ENCODE measurements at places on chromosomes 5 and 9.

GRCh38 chr9:12961276-12961809, 186.5 kb downstream of the LURAP1L start:
- DNase-seq = no peak

- DNase-seq = no peak
Measured at GRCh38 chr5:38323645-38324295, 65.4 kb downstream of the EGFLAM start.

GRCh38 chr9:97779608-97780007, 73.4 kb upstream of the FOXE1 start:
- DNase-seq = no peak

DNA sequence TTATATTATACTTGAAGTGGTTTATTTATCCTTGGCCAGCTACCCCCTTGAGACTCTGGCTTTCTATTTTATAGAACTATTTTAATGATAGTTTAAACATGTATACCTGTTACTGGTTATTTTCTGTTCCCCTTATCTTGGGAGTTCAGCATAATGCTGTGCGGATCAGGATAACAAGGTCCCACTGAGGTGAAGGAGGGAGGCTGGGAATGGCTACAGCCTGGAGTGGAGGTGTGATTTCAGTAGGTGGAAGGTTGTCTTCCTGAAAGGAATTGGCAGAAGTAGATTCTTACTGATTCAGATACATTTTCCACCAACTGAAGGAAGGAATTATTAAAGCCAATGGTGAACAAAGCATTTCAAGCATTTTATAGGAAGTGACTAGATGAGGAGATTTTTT, 38.9 kb downstream of the PAM start:
- DNase-seq = no peak

- DNase-seq = no peak
Measured at GRCh38 chr5:157335534-157336422, 69.9 kb downstream of the CYFIP2 start.

DNA sequence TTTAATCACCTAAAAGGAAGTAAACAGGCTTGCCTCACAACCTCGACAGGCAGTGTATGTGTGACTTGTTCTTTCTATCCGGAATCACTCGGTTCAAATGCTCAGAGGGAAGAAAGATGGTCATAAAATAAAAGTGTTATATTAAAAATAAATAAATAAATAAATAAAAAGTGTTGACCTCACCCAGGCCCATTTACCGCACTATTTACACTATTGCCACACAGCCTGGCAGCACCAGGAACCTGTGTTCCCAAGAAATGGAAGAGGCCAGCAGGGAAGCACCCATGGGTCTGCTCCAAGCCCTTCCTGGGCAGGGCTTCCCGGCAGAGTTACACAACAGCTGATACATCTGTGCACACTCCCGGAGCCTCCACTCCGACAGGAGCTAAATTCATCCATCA, 127.9 kb downstream of the EFNA5 start:
- DNase-seq = no peak

GRCh38 chr9:99052815-99053715, 51.8 kb upstream of the TGFBR1 start:
- no peak for DNase-seq

- peak; percentile 3 for DNase-seq
Measured at GRCh38 chr9:126986506-126986951, 71.9 kb downstream of the RALGPS1 start.

- no peak for DNase-seq
Measured at GRCh38 chr5:115379622-115380344, 83.3 kb upstream of the CCDC112 start.

- no peak for DNase-seq
Measured at GRCh38 chr5:34717426-34718327, 61.5 kb downstream of the RAI14 start.

- DNase-seq = no peak
Measured at GRCh38 chr5:83219495-83219894, 142.1 kb downstream of the XRCC4 start.

GRCh38 chr9:29844251-29844650, 2271.0 kb upstream of the C9orf72 start:
- DNase-seq = no peak

DNA sequence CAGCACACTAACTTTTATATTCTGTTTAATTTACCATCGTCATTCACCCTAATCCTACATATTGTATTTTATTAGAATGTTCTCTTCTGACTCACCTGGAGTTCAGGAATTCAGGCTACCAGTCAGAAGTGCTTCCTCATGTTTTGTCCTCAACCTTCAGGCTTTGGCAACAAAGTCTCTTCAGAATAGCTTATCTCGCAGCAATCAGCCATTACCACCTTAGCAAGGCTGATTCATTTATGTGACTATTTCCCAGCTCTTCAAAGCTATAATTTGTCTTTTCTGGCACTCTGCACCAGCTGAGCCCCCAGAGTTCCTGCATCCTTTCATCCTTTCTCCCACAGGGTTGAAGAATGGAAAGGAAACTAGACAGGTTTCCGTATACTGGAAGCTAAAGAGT, 365.5 kb upstream of the CDH18 start:
- no peak for DNase-seq

DNA sequence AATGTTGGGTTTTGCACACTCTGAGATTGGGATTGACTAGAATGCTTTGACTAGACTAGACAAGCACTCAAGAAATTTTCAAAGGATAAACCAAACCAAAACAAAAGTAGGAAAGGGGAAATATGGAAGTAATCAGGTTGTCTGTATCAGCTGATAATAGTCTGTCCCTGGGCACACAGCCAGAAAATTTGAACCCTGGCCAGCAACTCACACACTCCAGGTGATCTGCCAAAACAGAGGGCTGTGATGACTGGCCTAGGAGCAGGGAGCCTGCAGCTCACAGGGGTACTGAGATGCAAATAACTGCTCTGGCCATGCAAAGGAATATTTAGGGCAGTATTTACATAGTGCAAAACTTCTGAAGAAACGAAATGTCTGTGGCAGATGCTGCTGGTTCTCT, 112.3 kb upstream of the SMIM23 start:
- DNase-seq = no peak

DNA sequence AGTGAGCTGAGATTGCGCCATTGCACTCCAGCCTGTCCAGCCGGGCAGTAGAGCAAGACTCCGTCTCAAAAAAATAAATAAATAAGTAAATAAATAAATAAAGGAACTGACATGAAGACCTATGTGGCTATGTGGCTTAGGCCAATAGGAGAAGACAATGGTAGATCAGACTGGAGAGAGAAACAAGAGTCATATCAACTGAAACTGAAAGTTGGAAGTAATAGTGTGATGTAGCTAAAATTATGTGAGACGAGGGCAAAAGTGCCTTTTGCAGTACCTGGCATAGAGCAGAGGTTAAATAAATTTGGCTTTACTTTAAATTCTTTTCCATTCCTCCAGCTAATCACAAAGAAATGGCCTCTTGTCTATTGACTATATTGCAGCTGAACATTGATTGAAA, 7.3 kb downstream of the FBP2 start:
- no peak for DNase-seq

DNA sequence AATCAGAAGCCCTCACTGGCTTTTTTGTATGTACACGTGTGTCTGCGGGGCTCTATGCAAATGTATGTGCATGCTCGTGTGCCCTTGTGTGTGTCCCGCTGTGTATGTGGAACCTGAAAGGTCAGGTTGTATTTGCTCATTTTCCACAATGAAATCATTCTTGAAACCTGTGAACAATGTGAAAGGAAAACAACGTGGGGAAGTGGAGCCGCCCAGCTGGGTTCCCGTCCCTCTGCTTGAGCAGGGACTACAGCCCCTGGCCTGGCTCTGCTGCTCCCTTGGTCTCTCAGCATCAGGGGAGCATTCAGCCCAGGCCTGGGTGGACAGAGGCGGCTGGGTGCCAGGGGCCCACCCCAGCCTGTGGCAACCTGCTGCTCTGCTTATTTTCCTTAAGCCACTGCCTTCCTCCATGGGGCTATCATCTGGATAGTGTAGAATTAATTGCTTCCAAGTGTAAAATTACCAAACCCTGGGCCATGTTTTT, 3.0 kb downstream of the ECSCR start:
- DNase-seq = no peak

- DNase-seq = no peak
Measured at GRCh38 chr5:31763424-31763823, 124.5 kb downstream of the PDZD2 start.

GRCh38 chr9:14585730-14586473, 107.3 kb downstream of the ZDHHC21 start:
- DNase-seq = no peak

- DNase-seq = peak; percentile 65
Measured at GRCh38 chr5:115601701-115602590, at the start of gene TICAM2. TSS of gene TICAM2 (minus strand) at chr5:115602479. CDS start at chr5:115581256, 21,223 bp downstream.

GRCh38 chr5:169886033-169886432, 94.3 kb downstream of the INSYN2B start:
- no peak for DNase-seq

DNA sequence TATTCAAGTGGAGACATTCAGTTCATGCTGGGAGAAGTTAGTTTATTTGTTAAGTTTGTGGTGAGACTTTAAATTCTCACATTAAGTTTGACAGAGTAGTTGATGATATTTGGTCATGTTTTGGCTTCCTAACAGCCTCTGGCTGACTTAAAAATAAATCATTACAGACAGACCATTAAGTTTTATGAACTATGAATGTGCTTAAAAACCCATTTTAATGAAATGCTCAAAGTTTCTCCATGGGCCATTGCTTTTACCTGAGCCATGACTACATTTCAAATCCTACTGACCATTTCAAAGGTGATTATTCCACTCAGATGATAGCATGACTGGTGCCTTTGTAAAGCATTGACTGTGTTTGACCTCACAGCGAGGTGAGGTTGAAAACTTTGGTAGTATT, 192.7 kb downstream of the LRRC70 start:
- DNase-seq = no peak

- no peak for DNase-seq
Measured at GRCh38 chr9:38133595-38133994, 64.6 kb upstream of the SHB start.

- no peak for DNase-seq
Measured at GRCh38 chr5:41822036-41822435, 48.2 kb downstream of the OXCT1 start.

DNA sequence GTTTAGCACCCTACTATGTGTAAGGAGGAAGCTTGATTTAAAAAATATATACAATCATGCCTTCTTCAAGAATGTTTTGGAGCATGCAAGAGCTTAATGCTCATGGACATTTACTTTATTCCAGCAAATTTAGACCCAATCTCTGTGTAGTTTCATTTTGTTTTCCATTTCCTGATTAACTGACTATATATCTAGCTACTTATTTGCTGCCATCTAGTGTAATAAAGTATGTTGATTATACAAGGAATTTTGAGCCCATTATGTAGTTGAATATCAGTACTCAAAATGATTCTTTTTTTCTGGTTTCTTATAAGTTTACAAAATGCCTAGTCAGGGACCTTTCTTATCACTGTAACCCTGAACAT, 100.0 kb upstream of the CCDC152 start:
- DNase-seq = no peak

All from stimulated activated CD4-positive, alpha-beta T cell treated with anti-CD3 and anti-CD28 coated beads, TNF-alpha, amount 100 ng/mL, for 24 hours (primary cell).